Cerebellum (tissue), 4 donors: ENCODE measurements at places on chromosomes 1 and 21. TPM values are rescaled to one million over a fixed set of nuclear protein-coding genes. Genes with fewer than 3 reads are reported as not detected.

DNA sequence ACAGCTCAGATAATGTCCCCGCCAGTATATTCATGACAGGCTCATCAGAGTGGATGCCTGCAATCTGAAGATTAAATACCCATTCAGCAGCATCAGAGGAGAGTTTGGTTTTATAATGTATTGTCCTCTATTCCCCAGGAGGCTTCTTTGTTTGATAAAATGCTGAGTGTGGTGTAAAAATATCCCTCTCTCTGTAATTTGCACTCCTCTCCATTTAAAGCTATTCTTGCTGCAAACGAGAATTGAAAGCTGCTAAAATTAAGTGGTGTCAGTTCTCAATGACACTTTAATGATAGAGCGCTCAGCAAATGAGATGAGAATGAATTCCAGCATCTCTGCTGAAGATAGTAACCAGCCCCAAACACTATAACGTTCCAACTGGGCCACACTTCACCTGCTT lies 205.7 kb upstream of the RRP15 start:
- DNase-seq = no peak

- no peak for DNase-seq
Measured at GRCh38 chr1:1173793-1174415, at the start of gene TTLL10. TTLL10 (plus strand) TSS chr1:1173880; CDS start chr1:1179216, 5,336 bp downstream.

DNA sequence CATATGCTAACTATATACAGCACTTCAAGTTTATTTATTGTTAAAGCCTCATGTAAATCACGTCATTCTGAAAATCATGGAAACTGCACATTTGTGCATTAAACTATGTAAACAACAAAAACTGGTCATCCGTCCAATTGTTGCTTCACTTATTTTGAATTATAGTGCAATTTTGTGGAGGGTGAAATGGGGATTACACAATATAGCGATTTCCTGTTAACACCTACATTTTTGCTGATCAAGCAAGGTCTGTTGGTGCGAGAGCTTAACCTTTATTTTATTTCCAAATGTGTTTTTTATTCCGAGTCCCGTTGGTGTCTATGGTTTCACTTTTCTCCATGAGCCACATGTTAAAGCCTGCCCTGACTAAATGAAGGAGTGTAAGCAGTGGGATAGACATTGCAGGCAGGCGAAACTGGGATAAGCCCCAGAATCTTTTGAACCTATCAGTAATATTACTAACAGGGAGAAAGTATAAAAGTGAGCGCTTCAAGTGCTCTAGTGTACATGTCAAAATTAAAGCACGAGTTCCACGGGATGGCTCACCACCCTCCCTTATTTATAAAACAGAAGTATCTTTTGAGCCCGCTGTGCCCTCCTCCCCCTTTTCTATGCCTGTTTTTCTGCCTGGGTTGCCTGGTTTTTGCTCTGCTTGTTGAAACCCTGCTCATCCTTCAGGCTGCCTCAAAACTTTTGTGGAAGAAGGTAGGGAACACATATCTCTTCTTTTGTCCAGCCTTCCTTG lies 120.7 kb downstream of the NFIA start:
- no peak for DNase-seq

- no peak for DNase-seq
Measured at GRCh38 chr1:36771240-36771639, 263.1 kb downstream of the GRIK3 start.

The RASSF5 gene
- total RNA-seq = 2.7 TPM

DNA sequence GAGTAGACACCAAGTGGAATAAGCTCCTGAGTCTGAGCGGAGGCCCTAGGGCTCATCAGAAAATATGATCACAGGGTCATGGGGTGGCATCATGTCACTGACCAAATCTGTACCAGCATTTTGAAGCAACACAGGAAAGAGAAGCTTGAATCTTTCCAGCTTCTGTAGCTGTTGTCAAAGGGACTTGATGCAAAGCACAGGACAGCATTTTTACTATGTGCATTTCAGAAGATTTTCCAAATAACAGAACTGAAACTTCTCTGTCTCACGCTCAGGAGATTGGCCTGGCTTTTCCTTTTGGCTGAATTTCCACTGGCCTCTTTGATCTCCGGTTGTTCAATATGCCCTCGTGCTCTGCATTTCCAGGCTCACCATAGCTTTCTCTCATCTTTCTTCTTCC lies 127.2 kb upstream of the ATP1B1 start:
- no peak for DNase-seq

DNA sequence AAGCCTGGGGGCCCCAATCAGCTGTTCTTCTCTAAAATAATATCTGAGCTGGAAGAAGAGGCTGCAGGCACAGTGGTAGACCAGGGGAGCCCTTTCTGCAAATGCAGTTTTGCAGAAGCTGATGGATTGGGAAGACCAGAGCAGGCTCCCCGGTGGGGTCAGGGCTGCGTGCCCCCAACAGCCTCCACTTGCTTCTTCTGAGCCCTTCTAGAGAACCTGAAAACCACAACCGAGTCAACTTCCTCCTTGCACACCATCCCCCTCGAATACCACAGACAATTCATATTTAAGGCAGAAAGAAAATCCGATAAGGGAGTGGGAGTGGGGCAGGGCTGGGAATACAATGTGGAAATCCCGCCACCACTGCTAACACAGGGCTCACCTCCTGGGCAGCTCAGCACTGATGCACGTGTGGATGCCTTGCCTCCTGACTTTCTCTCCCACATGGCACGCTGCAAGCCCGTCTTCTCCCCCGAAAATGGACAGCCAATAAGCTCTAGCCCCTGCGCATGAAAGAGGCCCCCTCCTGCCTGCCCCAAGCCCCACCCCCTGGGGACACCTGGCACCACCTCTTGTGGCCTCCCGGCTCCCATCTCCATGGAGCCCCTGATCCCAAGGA lies 25.4 kb upstream of the ALDH4A1 start:
- no peak for DNase-seq

DNA sequence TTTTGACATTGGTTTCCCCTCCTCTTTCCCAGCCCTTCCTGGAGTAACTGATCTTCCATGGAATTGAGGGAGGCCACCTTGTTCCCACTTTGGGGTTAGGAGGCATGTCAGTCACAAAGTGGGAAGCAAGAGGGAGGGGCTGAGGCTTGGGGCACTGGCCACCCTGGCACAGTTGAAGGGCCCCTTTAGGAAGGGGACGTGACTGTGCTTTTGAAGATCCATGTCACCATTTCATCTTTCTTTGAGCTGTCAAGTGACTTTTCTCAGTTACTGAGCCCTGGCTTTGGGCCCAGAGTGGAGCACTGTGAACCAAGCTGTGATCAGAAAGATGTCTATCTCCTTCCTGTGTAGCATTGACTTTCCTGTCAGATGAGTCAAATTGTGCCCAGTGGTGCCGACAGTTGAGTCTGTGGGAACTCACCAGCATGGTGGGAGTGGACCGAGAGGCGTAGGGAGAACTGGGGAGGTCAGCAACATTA lies 38.5 kb upstream of the TDRD10 start:
- DNase-seq = no peak

DNA sequence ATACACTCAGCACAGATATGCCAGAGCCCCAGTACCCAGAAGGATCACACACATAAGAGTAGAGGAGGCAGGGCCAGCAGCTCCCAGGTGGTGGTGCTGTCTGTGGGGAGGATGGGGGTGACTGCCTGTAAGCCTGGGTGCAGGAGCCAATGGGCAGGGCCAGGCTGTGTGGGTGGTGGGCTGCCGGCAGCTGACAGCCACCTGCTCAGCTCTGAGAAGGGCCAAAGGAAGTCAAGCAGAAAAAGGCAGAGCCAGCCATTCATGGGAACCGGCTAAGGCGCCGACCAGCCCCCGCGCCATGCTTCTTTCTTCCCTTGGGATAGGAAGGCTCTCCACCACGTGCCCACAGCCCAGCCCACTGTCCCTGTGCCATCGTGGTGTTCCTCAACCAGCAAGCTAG lies 14.1 kb downstream of the PIK3C2B start:
- DNase-seq = no peak

The FAM72D gene
- total RNA-seq = 1.4 TPM

DNA sequence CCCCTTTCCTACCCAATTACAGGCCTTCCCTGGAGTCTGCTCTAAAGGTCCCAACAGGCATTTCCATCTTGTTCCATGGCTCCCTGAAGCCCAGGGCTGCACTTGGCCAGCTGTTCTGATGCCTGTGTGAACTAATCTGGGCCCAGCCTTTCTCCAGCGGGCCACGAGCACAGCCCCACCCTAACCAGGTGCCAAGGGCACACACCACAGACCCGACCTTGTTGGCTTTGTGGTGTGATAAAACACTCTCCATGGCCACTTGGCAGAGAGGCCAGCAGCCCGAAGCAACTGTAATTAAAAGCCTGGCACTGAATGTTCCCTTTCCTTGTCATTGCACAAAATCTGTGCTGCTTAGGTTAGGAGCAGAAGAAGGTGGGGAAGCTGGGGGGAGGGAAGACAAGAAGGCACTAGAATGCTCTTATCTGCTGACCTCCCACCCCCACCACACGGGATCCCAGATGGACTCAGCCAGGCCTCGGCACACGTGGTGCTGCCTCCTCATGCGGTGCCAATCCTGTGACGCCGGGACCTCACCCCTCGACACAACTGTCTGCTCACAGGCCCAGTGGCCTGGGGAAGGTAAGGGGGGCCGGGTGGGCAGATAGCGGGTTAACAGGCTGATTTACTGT lies 9.9 kb downstream of the HCRTR1 start:
- peak; percentile 73 for DNase-seq

The RCC1 gene
- 11.1 TPM for total RNA-seq

GRCh38 chr1:236534151-236534651 lies 10.4 kb downstream of the LGALS8 start:
- DNase-seq = no peak

- DNase-seq = no peak
Measured at GRCh38 chr1:30422251-30422650, 301.1 kb downstream of the MATN1 start.

The OR2T3 gene
- not detected for total RNA-seq

DNA sequence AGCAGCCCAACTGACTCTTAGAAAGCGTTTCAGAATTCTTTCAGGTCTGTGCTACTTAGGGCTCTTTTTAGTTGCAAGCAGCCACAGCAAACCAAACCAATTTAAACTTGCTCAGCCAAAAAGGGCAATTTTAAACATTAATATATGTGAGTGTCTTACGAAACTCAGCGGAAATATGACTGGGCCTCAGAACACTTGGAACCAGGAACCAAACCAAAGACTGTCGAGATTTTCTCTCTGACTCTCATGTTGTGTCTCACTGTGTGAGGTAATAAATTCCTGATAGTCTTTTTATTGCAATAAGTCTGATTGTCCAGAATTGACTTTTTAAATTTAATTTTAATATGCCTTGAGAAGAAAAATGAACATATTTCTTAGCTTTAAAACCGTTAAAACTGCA lies 122.3 kb downstream of the SYF2 start:
- DNase-seq = no peak

GRCh38 chr1:176174108-176174507 lies 33.0 kb downstream of the COP1 start:
- no peak for DNase-seq

- peak; percentile 89 for DNase-seq
Measured at GRCh38 chr1:33367485-33368405, 46.8 kb upstream of the A3GALT2 start.

DNA sequence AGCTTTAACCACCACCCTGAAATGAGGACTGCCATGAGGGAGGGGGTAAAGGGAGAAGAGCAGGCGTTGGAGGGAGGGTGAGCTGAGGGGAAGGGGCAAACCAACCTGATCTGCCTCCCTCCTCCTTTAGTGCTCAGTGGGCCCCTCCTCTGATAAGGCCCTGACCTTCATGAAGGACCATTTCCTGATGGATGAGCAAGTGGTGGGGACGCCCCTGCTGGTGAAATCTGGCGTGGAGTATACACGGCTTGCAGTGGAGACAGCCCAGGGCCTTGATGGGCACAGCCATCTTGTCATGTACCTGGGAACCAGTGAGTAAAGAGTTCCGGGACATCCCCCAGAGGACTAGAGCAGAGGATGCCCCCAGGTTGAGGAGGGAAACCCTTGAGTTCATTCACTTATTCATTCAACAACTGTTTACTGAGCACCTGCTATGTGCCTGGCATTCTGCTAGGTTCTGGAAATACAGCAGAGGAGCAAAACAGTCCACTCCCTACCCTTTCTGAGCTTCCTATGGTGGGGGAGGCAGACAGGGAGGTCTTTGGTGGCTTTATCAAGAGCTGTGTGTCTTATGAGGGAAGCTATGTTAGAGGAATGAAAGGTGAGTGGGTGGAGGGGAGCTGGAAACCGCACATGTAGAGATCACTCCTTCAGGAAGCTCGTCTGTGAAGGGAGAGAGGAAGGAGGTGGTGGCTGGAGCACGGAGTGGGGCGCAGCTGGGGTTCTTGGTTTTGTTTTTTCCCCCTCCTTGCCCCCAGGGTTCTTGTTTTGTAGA lies 19.5 kb downstream of the SEMA4A start:
- DNase-seq = no peak

DNA sequence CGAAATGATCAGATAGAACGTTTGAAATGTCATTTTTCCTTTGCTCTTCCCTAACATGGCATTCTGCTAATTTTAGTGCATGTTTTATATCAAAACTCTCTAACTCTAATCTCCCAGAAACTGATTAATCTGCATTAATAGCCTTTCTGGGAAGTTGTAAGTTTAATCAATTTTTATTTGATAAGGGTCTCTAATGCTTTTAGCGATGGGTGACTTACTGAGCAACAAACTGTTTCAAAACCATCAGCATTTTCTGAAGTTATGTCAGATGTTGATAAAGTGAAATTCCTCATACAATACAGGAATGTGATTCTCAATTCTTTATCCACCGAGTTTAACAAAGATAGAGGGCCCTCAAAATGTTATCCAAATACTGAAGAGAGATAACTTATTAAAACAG lies 431.6 kb upstream of the CXADR start:
- DNase-seq = no peak

- DNase-seq = no peak
Measured at GRCh38 chr1:10401281-10401680, 2.4 kb downstream of the PGD start.

DNA sequence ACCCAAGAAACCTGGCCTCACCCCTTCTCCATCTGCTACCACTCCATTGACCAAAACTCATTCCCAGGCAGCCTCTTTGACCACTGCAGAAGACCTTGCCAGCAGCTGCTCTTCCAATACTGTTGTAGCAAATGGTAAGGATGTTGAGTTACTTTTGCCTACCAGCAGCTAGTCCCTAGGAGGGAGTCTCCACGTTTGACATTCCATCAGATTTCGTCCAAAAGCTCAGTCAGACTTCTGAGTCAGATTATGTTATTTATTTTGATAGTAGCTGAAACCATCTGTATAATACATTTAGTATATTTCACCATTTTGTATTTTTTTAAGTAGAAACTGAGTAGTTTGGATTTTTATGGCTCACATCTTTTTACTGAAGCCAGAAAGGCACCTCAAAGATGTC lies 51.5 kb upstream of the WNT2B start:
- DNase-seq = no peak

The DCST2 gene
- total RNA-seq = not detected

The CD1C gene
- not detected for total RNA-seq

The CD160 gene
- not detected for total RNA-seq

- DNase-seq = no peak
Measured at GRCh38 chr21:35711213-35711612, 349.1 kb downstream of the SETD4 start.

GRCh38 chr1:205438213-205439158 lies 16.6 kb upstream of the LEMD1 start:
- no peak for DNase-seq

The CHRM3 gene
- total RNA-seq = 41.6 TPM

GRCh38 chr1:173042806-173043205 lies 7.9 kb downstream of the TNFSF18 start:
- no peak for DNase-seq
